ENCODE measurements at places on chromosomes 12 and 14.
A peak's percentile ranks its signal among the peaks of the same experiment; 100 is the strongest.

GRCh38 chr14:68627868-68628604, 164.8 kb downstream of the ZFP36L1 start:
- peak; percentile 44 for DNase-seq

DNA sequence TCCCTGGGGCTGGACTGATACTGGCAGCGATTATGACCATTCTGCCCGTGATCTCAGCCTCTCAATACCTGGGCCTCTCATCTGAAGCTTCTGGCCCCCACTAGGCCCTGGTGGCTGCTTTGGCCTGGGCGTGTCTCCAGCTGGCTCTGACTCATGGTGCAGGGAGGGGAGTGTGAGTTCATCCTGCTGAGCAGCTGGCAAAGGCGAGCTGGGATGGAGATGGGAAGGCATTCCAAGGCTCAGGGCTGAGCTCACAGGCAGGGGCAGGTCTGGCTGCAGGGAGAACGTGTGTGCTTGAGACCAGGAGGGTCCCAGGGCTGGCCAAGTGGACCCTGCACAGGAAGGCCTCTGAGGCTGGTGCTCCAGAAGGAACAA, 221.8 kb downstream of the TMEM121 start:
- no peak for DNase-seq

- no peak for DNase-seq
Measured at GRCh38 chr12:46569826-46570439, 197.4 kb upstream of the SLC38A2 start.

GRCh38 chr14:88496414-88496813, 58.4 kb downstream of the PTPN21 start:
- DNase-seq = no peak
